ENCODE measurements at places on chromosomes 5 and 9.

DNA sequence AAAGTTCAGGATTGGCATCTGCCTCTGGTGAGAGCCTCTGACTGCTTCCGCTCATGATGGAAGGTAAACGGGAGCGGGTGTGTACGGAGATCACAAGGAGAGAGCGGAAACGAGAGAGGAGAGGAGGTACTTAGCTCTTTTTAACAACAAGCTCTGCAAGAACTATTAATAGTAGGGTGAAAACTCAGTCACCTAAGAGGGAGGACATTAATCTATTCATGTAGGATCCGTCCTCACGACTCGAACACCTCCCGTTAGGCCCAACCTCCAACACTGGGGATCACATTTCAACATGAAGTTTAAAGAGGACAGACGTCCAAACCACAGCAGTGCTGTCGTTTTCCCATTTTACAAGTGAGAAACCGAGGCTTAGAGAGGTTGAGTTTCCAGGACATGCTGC lies 173.7 kb downstream of the SLC28A3 start:
- DNase-seq: no peak

DNA sequence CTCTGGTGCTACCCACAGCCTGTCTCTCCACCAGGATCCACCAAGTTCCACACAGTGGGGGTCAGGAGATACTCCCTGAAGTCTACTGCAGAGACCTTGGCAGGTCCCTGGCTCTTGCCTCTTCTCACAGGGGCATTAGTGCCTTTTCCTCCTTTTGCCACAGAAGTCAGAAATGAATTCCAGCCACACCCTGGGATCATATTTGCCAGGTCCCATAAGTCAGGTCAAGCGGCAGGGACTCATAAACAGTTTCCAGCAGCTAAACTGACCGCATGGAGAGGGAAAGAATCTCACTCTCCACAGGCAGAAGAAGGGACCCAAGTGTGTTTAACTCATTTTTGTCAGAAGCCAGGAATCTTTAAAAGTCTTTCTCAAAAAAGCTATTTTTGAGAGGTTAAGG lies 13.3 kb upstream of the IFNK start:
- no peak for DNase-seq

DNA sequence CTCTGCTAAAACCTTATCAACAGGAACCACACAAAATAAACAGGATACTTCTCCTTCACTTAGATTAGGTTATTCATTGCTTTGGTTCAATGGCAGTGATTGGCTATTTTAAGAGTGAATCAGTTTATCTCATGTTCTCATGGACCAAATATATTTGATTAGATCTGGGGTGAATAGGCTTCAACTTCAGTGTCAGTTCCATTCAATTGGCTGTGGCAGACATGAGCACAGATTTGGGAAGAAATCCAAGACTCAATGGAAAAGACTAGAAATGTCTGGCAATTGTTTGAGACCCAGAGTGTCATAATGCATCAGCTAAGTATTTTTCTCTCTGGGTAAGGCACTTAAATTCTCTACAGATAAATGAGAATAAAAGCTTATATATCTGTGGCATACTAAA lies 37.1 kb downstream of the CDH18 start:
- no peak for DNase-seq

- DNase-seq: no peak
Measured at GRCh38 chr5:163566678-163567077, 61.3 kb downstream of the MAT2B start.

- no peak for DNase-seq
Measured at GRCh38 chr5:80757290-80757689, 102.5 kb upstream of the DHFR start.

GRCh38 chr5:143161885-143162540 lies 241.5 kb downstream of the NR3C1 start:
- DNase-seq: no peak

DNA sequence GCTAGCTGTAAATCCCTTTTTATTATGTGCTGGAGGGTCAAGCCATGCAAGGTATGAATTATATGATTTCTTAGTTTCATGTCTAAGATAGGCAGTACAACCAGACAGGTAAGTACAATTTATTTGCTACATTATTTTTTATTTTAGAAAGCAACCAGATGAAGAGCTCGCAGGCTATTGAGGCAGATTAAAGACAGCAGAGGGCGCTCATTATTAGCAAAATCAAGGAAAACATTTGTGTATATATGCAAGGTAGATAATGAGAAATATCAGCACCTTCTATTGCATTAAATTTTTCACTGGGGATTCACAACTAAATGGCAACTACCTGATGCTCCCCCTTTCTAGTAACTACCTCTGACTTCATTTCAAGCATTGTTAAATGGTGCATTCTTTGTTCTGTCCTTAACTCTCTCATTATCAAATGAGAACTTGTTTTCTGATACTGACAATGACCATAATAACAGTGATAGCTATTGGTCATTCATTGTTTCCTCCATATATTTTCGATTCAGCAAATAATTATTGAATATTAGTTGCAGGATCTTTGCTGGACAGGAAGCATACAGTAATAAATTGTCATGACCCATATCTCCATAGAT lies 8.6 kb downstream of the SCGB3A2 start:
- DNase-seq: no peak

DNA sequence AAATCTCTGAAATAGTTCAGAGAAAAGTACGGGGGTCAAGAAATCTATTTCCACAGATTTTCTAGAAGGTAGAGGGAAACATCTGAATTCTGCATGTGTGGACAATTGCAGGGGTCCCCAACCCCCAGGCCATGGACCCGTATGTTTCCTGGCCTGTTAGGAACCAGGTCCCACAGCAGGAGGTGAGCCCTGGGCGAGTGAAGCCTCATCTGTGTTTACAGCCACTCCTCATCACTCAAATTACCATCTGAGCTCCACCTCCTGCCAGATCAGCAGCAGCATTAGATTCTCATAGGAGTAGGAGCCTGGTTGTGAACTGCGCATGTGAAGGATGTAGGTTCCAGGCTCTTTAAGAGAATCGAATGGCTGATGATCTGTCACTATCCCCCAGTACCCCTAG lies 200.5 kb upstream of the EDIL3 start:
- DNase-seq: no peak

DNA sequence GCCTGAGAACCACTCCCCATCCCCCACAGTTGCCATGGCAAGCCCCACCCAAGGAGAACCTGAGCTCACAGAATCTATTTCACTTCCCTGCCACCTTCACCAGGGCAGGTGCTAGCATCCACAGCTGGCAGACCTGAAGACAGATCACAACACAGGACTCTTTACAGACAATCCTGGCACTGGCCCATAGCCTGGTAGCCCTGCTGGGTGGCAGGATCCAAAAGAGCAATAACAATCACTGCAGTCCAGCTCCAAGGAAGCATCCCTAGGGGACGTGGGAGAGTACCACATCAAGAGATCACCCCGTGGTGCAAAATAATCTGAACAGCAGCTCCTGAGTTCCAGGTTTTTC lies 463.2 kb upstream of the PIK3R1 start:
- no peak for DNase-seq

DNA sequence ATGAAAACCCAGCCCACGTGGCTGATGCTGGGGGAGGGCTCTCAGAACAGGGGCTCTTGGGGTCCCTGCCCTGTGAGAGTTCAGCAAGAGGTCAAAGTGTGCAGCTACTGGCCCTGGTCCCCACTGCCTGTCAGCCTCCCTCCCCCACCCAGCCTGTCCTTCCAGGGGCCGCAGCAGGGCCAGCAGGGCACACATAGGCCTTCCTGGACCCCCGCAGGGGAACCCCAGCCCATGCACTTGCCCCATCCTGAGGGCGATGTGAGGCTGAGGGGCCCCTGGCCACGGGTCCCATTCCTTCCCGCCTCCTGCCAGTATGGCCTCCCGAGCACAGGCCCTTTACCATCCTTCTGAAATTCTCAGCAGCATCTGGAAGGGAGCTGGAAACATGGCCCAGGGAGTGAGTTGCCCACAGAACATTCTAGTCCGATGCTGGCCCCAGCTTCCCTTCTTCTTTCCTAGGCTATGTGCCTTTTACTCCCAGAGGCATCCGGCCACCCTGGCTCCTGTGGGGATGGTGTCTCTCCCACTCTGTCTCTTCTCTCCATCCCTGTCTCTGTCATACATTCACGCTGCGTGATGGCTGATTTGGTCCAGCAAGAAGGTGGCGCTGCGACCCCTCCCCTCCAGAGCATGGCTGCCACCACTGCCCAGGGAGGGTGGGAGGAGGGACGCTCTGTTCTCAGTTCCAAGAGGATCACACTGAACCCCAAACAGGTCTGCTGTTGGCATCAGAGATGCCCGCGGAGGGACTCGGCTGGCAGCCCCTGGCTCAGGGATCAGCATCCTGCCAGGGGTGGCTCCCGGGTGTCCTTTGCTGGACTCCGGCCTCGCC lies 19.6 kb downstream of the MRPL36 start:
- DNase-seq: peak; percentile 32

GRCh38 chr5:172887692-172888091 lies 53.6 kb downstream of the ERGIC1 start:
- DNase-seq: no peak

GRCh38 chr5:167726642-167727041 lies 564.8 kb upstream of the WWC1 start:
- no peak for DNase-seq

DNA sequence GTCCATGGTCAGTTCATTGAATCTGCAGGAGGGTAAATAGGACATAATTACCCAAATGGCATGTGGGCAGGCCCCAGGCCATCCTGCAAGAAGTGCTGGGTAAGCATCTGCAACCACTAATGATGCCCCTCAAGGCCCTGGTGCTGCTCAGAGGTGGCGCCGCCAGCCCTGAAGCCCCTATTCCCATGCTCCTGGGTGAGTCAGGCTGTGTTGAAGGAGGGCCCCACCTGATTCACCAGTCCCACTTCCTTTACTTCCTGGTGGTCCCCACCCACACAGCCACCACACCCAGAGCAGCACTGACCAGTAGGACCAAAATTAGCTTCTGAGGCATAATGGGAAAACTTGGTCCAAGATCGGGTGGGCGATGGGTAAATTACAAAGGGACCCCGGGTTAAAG lies 120.4 kb upstream of the SPRY4 start:
- DNase-seq: no peak

GRCh38 chr9:13444245-13445102 lies 165.0 kb upstream of the MPDZ start:
- no peak for DNase-seq

- no peak for DNase-seq
Measured at GRCh38 chr9:37155601-37156000, 35.2 kb downstream of the ZCCHC7 start.

GRCh38 chr9:116005205-116005604 lies 148.4 kb upstream of the PAPPA start:
- no peak for DNase-seq

DNA sequence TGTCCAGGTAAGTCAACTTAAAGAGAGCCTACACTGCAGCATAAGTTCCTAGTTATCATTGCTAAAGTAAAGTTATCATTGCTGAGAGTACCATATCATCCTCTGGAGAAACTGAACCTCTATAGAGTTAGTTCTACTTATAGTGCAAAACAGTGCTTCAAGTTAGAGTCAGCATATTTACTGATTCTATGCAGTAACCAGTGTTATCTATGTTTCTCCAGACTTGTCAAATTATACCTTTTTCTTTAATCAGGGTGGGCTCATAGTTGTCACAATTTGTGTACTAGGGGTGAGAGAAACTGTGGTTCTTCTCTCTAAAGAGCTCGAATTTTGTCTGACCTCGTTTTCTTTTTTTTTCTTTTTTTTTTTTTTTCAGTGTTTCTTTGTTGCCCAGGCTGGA lies 79.6 kb downstream of the ANXA2R start:
- DNase-seq: no peak

- no peak for DNase-seq
Measured at GRCh38 chr5:179536676-179537075, 13.7 kb upstream of the RUFY1 start.

DNA sequence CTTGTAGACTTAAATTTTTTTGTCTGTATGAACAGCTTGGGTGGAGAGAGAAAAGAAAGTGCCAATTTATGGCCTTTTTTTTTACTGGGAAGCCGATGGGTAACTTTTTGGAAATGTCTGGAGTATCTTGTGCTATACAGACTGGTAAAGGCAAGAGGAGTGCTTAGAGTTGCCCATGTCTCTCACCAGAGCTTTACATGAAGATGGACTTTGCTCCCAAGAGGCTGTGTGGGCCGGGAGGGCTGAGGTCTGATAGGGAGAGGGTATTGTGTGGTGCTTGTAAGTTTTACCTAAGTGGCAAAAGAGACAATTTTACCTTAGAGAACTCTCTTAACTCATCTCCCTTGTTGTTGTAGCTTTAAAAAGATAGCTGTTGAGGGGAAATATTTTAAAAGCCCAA lies 203.2 kb downstream of the SEMA6A start:
- DNase-seq: no peak

DNA sequence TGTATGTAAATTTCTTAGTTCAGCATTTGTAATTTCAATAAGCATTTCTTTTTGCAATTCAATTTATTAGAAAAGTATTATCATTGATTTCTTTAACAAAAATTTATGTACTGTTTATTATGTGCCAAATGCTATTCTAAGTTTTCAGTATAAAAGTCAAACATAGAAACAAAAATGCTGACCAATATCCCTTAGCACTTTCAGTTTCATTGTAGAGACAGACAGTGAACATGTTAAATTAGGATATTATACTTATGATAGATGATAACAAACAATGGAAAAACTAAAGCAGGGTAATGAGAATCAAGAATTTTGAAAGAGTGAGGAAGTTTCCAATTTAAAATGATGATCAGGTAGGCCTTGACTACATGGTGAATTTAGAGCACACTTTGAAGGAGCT lies 1106.0 kb downstream of the TAF11L14 start:
- no peak for DNase-seq

DNA sequence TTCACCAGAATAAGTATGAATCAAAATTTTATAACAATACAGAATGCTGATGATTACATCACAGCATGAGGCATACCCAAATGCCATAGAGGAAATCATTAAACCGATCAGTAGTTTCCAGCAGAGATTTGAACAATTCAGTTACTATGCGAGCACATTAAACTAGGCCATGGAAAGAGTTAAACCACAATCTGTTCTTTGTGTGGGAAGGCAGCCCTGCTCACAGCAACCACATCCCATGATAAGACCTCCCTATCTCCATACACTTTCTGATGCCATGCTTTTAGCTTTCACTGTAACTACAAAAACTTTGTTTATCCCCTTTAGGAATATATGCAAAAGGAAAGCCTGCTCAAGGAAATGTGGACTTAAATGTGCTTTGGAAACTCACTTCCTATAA lies 4.5 kb downstream of the NFIB start:
- DNase-seq: no peak

DNA sequence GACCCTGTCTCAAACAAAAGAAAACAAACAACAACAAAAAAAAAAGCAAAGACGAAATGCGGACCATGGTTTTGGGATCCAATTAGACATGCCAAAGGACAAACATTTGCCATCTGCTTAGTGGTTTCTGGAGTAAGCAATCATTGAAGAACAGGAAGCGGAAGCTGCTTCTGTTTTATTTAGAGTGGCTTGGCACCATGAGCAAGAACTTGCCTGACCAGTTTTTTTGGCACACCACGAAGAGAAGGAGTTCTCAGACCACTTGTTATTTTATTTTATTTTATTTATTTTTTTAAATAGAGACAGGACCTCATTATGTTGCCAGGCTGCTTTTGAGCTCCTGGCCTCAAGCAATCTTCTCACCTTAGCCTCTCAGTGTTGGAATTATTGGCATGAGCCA lies 17.0 kb downstream of the BTF3 start:
- no peak for DNase-seq

- no peak for DNase-seq
Measured at GRCh38 chr5:77644371-77645157, 6.1 kb upstream of the OTP start.
